Regular cardiac myocyte (primary cell): ENCODE measurements at places on chromosomes 1 and 21. TPM values are rescaled to one million over a fixed set of nuclear protein-coding genes. Genes with fewer than 3 reads are reported as not detected.

The BRINP3 gene
- not detected in 2 replicates for total RNA-seq

The TLR5 gene
- total RNA-seq: 0.28 and 0.58 TPM in 2 replicates

The E2F2 gene
- under 0.01 and 1.3 TPM in 2 replicates for total RNA-seq

The GPR89A gene
- total RNA-seq: 24.2 and 27.3 TPM in 2 replicates

The HOOK1 gene
- under 0.01 TPM in 2 replicates for total RNA-seq

The KRTAP21-2 gene
- total RNA-seq: not detected in 2 replicates

The CR1L gene
- not detected in 2 replicates for total RNA-seq

The ETNK2 gene
- total RNA-seq: 1.2 and 3.7 TPM in 2 replicates

The CREB3L4 gene
- 4.6 and 6.5 TPM in 2 replicates for total RNA-seq

The AXDND1 gene
- 1.1 and 1.2 TPM in 2 replicates for total RNA-seq

The TCHHL1 gene
- total RNA-seq: not detected in 2 replicates

The CRYAA gene
- total RNA-seq: not detected in 2 replicates

The CSMD2 gene
- total RNA-seq: 0.38 and 0.56 TPM in 2 replicates

The OR10Z1 gene
- not detected in 2 replicates for total RNA-seq

The ETV3L gene
- total RNA-seq: not detected in 2 replicates

The USH2A gene
- not detected in 2 replicates for total RNA-seq

The SLC30A2 gene
- not detected in 2 replicates for total RNA-seq

The PALMD gene
- 6.9 and 31.9 TPM in 2 replicates for total RNA-seq

The TTC34 gene
- under 0.01 and 0.28 TPM in 2 replicates for total RNA-seq

The IGSF9 gene
- total RNA-seq: not detected in 2 replicates

The INKA2 gene
- total RNA-seq: 30.2 and 30.7 TPM in 2 replicates

The RAB7B gene
- total RNA-seq: 3.1 and 3.7 TPM in 2 replicates

The TRNAU1AP gene
- total RNA-seq: 23.8 and 32.1 TPM in 2 replicates

The MXRA8 gene
- 121 and 141 TPM in 2 replicates for total RNA-seq
